Stimulated activated CD8-positive, alpha-beta memory T cell treated with anti-CD3 and anti-CD28 coated beads, Interleukin-4, amount 100 ng/mL, for 1 hour (primary cell): ENCODE measurements at places on chromosomes 1 and 21.

DNA sequence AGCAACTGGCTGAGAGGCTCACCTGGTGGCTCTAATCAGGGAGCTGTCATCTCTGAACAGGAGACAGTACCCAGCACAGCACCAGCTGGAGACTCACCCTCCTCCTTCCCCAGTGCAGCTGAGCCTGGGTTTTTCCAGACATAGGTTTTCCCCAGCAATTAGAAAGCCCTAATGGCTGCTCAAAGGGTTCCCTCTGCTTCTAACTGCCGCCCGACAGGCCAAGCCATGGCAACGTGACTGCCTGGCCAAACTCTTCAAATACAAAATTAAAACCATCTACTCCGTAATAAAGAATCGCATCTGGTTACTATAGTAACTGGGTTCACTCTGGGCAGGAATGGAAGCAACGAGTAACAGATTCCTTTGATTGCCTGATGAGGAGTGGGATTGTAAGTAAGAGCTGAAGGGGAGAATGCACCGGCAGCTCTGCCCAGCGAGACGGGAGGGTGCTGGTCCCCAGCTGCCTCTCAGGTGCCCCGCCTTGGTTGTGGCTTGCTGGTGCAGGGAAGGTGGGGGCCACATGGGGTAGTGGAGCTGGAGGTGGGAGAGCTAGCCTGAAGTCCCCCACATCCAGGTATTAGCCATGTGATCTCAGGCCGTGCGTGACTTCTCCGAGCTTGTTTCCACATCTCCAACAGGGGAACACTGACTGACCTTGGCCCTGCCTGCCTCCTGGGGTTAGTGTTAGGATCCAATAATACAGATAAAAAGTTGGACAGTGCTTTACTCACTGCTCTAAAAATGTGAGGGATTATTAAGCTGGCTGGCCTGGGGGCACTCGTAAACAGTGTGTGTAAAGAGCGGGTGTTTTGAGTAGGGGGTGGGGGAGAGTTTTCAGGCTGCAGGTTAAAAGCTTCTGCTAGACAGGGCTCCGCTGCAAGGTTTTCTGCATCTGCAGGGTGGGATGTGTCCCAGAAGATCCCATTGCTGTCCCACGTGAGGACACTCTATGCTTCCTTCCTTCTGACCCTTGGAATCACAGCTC lies 94.2 kb downstream of the KCNN3 start:
- DNase-seq = no peak

GRCh38 chr1:167333124-167333523 lies 112.4 kb downstream of the POU2F1 start:
- DNase-seq = no peak

- DNase-seq = no peak
These were observed 125.9 kb downstream of the MRPS6 start for GRCh38 chr21:34199121-34199910.

- no peak for DNase-seq
These were observed 139.7 kb downstream of the SLC44A5 start for GRCh38 chr1:75471252-75471651.

DNA sequence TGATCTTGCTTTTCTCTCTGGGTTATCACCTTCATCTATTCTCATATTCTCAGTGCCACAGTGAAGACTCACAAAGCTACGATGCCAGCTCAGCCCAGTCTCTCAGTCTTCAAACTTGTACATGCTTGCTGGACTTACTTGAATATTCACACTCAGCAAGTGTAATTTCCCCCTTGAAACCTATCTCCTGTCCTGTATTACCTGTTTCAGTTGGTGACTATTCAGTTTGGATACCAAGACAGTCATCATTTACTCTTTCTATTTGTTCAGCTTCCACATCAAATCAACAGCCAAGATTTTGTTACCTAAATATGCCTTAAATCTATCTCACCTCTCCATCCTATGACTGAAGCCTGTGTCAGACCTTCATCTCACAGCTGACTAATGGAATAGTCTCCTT lies 209.7 kb downstream of the LRRC7 start:
- no peak for DNase-seq

- no peak for DNase-seq
These were observed 24.8 kb upstream of the ELOA start for GRCh38 chr1:23718482-23718881.

GRCh38 chr1:100921110-100921706 lies 25.3 kb downstream of the SLC30A7 start:
- no peak for DNase-seq
